ENCODE measurements at places on chromosomes 2 and 18.

- no peak for DNase-seq
Observed at GRCh38 chr2:233426619-233427342, 72.5 kb downstream of the DGKD start.

DNA sequence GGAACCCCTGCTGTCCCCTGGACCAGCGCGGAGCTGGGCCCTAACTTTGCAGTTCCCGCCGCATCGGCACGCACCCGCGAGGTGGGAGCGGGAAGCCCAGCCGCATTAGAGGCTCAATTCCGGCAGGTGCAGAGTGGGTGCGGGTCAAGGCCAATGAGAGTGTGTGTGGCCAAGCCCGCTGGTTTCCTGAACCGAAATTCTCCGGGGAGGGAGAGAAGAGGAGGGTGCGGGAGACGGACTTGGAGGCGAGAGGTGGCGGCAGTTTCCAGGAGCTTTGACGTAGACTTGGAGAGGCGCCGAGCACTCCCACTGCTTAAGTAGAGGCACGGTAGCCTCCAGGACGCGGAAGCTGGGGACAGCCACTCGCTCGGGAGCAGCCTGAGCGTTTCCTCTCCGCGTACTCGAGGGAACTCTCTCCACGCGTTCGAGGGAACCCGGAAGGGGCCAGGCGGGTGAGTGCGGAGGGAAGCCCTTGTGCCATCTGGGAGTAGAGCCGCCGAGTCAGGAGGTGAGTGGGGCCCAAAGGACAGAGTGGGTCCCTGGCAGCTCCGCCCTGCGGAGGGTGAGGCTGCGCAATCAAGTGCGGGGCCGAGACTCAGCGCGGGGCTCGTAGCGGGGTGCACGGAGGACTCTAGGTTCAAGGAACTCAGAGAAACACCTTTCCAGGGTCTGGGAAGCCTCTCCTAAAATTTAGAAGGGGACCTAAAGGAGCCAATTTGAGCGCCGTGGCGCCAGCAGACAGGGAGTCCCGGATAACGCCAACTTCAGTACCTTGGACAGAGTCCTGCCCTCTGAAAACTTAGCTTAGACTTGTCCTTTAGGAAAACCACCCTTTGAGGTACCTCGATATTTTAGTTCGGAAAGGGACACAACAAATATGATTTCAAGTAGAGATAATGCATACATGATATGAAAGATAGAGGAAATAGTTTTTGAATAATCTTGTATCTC, at the start of gene FAM237A:
TSS of gene FAM237A (plus strand) at position 413 of the 951 bp plus-strand sequence. CDS start 1,750 bp downstream, outside the sequence.
- no peak for DNase-seq

- no peak for DNase-seq
Observed at GRCh38 chr2:182713601-182714000, 2.5 kb upstream of the DNAJC10 start.

- no peak for DNase-seq
Observed at GRCh38 chr2:67899187-67899586, 163.6 kb downstream of the C1D start.

- no peak for DNase-seq
Observed at GRCh38 chr2:236774171-236774570, 204.5 kb downstream of the ACKR3 start.

DNA sequence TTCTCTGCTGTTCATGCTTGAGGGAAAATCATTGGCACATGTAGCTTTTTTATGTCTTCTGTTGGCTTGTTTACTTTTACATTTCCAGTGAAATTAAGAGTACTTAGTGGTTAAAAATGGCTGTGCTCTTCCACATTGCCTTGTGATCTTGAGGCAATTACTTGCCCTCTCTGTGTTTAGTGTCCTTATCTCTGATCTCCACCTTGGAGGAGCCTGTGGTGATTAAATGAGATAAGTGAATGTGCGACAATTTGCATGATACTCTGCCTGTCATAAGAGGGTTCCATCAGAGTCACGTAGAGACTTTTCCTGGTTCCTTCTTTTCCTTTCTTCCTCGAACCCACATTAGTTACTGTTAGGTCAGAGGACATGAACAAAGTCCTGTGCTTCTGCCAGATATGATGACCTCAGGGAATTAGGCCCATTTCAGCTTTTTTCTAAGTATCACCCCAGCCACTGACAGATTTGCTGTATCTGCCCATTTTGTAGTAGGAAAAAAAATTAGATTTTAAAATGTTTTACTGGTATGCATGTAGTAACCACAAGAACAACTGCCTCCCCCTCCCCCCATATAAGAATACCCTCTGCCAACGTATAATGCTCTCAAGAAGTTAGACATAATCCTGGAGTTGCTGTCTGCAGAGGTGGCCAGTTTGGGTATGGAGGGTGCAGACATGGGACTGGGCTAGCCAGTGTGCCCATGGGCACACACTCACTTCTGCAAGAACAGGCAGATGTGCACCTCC, 51.9 kb downstream of the TET3 start:
- DNase-seq, result no peak

GRCh38 chr18:31634331-31634713, 42.6 kb downstream of the TTR start:
- DNase-seq, result no peak

DNA sequence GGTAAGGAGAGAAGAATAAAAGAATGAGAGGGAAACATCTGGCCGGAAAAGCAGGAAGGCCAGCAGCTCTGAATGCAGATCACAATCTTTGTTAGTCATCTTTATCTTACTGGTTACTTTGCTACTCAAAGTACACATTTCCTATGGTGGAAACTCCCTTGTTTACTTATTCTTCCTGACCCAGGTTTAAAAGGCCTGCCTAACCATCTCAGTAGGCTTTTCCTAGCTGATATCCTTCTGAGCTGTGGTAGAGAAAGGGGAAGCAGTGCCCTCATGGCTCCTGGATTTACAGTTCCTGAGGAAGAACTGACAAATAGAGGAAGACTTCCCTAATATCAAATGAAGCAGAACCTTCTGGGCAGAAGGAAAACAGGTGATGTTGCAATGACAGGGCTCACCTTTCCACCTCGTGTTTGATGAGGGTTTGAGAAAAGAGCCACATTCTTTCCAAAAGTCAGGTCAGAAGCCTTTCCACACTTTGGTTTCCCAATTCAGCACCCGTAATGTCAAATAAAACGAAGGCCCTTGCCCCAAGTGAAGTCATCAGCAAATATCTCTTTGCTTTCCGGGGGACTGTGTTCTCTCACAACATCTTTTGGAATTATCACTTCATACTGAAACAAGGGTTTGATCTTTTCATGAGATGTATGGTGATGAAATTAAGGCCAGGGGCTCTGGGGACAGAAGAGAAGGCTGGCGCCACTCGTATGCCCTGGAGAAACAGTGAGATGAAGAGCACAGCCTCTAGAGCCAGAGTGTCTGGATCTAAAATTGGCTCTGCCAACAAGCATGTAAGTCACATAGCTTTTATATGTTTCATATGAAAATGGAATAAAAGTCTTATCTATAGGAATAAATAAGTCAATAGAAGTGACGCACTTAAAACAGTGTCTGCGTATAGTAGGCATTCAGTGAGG, 26.7 kb upstream of the APOB start:
- no peak for DNase-seq

- DNase-seq, result no peak
Observed at GRCh38 chr18:77047803-77048419, 84.7 kb downstream of the MBP start.

DNA sequence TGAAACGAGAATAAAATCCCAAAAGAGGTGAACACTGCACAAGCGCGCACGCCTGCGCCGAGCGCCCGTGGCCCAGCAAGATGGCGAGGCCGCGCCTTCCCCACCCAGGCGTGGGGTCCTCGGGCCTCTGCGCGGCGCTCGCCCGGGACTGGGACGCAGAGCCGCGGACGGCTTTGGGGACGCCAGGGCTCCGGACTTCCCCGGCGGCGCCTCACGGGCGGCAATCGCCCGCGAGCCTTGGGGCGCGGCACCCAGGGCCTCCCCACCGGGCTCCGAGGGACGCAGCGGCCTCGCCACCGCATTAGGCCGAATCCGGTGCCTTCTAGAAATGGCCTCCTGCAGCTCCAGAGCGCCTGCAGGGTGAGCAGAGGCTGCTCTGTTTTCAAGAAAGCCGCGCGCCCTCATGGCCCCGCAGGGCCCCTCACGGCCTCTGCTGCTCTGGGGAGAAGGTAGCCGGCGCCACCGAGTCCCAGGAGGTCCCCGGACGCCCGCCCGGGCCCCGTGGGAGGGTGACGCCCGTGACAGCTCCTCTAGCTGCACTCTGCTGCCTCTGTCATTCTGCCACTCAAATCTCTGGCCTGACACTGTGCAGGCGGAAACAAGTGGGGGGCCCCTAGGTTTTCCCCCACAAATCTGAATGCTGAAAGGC, 35.9 kb upstream of the POMC start:
- no peak for DNase-seq

DNA sequence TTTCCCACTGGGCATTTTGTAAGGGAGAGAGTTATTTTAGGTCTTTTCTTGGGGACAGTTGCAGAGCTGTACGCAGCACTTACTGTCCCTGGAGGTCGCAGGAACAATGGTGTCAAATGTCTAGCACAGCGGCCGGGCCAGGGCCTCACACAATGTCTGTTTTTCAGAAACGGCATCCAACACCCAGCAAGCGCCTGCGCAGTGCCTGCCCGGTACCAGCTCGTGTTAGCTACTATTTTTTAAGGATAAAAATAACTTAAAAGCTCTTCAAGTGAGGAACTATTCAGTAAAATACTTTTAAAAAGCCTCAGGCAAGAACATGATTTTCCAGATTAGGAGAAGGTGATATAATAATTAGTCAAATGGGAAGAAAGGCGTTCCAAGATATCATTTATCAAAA, 90.0 kb downstream of the MBP start:
- no peak for DNase-seq

GRCh38 chr2:218263817-218264641, 3.2 kb downstream of the GPBAR1 start:
- no peak for DNase-seq

Data from stimulated activated CD8-positive, alpha-beta memory T cell treated with anti-CD3 and anti-CD28 coated beads, Interleukin-12 subunit alpha, Interleukin-12 subunit beta, amount 100 ng/mL, for 1 hour (primary cell).